ENCODE measurements at places on chromosomes 12 and 14.
A peak's percentile ranks its signal among the peaks of the same experiment; 100 is the strongest.

- no peak for DNase-seq
These were observed 113.9 kb upstream of the USP15 start for GRCh38 chr12:62146318-62146717.

- peak; percentile 54 for DNase-seq
These were observed 9.1 kb downstream of the BTBD6 start for GRCh38 chr14:105257464-105257863.

- no peak for DNase-seq
These were observed 27.8 kb upstream of the AEBP2 start for GRCh38 chr12:19411234-19412204.

GRCh38 chr14:98694541-98694940 lies 577.5 kb downstream of the BCL11B start:
- no peak for DNase-seq

- DNase-seq, result peak; percentile 8
These were observed 216.5 kb downstream of the SLC38A4 start for GRCh38 chr12:46609273-46609623.

Data from CD4-positive, alpha-beta T cell treated with Interleukin-6 for 4 hours (primary cell).